ENCODE measurements at places on chromosomes 6 and 20.

DNA sequence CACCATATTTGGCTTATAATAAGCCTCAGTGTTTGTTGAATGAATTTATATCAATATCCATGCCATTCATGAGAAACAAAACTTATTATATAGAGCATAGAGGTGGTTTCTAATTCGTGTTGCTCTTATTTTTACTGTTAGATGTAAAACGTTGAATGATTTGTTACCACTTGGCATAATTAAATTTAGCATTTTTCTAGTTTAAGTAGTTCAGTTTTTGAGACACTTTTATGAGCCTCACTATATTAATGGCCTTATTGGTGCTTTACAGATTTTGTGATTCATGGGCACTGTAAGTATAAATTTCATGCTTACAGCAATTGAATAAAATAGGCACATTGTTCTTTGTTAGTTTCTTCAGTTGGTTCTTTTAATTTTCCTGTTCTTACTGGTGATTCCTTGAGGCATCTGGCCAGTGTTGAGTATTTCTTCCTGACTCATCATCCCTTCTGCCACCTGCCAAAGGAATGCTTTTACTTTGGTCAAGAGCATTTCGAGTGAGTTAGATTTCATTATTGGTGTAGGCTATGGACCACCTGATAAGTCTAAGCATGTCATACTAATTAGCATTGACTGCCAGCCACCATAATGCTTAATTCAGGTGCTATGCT is 34.8 kb downstream of the CDKAL1 start:
- DNase-seq = no peak

DNA sequence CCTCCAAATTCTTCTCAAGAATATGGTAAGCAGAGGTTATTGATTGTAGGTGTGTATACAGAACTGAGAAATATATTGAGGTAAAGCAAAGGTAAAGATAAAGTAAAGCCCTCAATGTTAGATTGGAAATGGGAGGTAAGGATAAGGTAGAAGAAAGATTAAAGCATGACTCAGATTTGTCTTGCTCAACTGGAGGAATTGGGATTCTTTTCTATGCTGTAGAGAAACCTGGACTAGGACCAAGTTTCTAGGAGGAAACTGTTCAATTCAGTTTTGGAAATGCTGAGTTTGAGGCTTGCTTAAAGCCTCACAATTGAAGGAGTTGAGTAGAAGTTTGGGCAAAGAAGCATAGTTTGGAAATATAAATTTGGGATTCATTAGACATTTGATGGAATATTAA is 634.0 kb upstream of the PTCHD4 start:
- no peak for DNase-seq

DNA sequence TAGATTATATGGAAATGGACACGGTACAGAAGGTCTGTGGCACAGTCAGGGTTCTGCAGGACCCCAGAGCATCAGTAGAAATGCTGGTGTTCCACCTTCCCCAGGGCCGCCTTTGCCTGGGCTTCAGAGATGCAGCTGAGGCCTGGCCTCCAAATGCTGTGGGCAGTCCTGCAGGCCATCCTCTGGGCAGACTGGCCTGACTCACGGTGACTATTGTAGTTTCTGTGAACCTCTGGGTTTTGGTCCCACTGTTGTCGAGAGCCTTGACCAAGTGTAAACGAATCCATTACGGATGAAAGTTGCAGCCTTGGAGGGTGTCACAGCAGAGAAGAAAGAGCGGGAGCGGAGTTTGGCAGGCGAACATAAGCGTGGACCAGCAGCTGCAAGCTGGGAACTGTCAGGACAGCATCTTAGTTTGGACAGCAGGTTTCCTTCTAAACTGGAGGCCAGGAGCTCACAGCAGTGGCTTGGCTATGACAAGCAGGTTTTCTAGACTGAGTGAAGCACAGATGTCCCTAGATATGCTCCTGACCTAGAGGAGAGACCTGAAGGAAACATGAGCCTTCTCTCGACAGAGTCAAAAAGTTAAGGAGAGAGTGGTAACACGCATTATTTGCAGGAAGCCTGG is 46.2 kb upstream of the BCLAF1 start:
- no peak for DNase-seq

DNA sequence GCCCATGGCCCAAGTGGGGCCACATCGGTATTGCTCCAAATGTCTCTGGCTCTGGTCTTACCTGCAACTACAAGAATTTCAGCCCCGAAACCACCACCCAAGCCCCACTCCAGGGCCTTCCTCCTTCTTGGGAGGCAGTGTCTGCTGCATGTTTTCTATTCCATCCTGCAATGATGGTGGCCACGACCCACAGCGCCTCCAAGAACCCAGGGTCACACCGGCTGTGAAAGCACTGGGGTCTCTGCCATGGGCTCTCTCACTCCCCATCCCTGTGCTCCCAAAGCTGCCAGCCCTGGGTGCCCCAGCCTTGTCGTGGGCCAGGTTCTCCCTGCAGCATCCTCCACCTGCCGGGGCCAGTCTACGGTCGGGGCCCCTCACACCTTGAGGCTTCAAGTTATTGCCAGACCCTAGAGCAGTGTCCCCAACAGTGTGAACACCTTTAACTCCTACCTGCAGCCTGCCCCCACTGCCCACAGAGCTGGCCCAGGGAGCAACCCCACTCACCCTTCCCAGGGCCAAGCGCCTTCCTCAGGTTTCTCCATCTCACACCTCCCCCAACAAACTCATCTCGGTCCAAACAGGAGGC is 115.4 kb downstream of the JPH2 start:
- no peak for DNase-seq

DNA sequence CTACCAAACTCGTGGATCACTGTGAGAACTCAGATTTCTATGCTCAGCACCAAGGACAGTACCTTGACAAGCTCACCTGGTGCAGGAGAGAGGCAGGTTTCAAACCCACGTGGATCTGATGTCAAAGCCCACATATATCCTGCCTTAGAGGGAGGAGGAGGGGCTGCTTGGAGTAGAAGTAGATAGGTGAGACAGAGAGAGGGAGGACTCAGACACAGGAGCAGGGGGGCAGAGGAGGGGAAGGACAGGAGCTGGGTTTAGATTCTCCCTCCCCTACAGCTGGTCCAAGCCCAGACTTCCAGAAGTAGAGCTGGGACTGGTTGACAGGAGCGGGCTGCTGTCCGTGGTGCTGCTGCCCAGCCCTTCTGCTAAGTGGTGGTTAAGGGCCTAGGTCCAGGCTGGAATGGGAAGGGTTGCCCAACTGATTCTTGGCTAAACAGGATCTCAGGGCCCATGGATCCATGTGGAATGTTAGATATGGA is 77.5 kb downstream of the CDH22 start:
- peak; percentile 10 for DNase-seq

- DNase-seq = no peak
Observed at GRCh38 chr6:93624408-93624807, 205.0 kb upstream of the EPHA7 start.

- no peak for DNase-seq
Observed at GRCh38 chr6:90978046-90978445, 391.2 kb upstream of the MAP3K7 start.

GRCh38 chr20:59323731-59324130 is 23.3 kb downstream of the EDN3 start:
- no peak for DNase-seq

- DNase-seq = no peak
Observed at GRCh38 chr6:84576029-84576428, 188.4 kb downstream of the TBX18 start.

DNA sequence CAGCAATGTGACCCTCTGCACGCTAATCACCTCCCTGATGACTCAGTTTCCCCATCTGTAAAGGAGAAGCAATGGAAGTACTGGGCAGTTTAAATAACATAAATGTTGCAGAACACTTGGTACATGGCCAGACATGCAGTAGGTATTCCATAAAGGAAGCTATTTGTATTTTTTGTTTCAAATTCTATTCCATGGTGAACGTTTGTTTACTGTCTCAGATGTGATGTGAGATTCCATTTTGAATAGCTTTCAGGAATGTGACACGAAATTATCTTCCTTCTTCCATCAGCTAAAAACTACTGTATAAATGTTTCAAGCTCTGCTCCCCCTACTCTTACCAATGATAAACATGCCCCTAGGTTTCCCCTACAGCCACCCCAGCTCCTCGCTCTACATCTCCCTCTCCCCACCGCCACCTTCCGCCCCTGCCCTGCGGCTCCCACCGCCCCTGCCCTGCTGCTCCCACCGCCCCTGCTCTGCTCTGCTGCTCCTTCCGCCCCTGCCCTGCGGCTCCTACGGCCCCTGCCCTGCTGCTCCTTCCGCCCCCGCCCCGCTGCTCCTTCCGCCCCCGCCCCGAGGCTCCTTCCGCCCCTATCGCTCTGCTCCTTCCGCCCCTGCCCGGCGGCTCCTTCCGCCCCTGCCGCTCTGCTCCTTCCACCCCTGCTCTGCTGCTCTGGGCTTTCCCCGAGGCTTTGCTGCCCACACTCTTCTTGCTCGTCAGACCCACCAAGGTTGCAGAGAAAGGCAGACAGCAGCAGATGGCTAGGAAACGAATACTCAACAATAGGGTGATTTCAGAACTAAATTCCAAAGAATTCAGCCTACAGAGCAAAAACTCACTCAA is 78.9 kb downstream of the THBS2 start:
- no peak for DNase-seq

GRCh38 chr6:88072462-88072861 is 24.8 kb downstream of the SPACA1 start:
- DNase-seq = no peak

DNA sequence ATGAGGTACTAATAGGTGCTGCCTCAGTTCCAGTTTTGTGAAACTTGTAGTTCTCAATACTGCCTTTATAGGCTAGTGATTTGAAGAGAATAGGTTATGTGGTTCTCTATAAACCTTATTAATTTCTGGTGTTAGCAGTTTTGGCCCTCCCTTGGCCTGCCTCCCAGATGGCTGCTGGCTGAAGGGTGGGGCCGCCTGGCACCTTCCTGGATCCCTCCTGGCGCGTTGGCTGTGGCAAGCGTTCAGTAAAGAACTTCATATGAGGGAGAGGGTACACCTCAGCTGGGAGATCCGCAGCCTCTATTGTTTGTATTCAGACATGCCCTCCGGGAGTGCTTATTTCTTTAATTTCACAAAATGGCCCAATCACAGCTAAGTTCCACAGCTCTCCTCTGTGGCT is 51.9 kb downstream of the FAM120B start:
- no peak for DNase-seq

DNA sequence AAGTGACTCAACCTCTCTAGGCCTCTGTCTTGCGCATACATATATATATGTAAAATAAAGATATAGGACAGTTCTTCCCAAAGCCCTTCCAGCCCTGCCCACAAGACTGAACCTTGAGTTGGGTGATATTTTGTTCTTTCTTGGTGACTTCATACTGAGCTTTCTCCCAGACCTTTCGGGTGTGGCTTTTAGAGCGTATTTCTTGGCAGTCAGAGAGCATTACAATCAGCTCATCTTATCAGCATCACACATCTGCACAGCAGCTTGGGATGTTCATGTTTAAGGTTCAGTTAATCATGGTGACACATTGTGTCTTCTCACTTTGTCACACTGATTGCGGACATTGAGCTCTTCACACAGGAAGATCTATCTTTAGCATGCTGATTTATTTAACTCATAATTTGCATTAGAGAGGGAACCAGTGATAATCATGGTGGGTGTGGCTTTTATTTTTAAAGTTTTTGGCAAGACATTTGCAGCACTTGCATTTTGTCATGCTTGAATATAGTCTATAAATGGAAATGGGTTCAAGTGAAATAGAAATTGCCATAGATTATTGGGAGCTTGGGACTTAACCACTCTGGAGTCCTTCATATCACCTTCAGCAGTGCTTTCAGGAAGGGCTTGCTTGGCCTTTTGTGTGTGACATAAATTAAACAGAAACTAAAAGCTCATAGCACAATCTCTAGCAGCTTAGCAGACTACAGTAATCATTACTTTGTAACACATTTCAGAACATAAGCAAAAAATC is 8.3 kb downstream of the KIF3B start:
- no peak for DNase-seq

- DNase-seq = no peak
Observed at GRCh38 chr20:63765902-63766301, 26.3 kb downstream of the SLC2A4RG start.

DNA sequence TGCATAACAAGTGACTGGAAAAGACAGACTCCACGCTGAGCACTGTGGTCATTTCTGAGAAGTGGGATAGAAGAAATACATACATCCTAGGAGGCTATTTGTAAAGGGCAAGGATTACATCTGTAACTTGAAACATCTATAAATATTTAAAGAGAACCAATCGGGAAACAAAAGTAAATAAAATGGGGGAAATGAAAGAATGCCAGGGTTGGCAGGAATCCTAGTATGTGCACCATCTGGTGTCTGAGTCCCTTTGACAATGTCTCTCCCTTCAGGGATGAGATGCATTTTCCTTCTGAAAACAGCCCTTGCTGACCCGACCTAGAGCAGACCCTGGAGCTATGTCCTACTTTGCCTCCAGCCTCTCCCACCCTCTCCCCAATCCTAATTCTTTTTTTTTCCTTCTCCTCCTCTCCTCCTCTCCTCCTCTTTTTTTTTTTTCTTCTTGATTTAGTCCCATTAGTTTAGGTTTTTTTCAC is 53.2 kb downstream of the VSTM2L start:
- DNase-seq = no peak

DNA sequence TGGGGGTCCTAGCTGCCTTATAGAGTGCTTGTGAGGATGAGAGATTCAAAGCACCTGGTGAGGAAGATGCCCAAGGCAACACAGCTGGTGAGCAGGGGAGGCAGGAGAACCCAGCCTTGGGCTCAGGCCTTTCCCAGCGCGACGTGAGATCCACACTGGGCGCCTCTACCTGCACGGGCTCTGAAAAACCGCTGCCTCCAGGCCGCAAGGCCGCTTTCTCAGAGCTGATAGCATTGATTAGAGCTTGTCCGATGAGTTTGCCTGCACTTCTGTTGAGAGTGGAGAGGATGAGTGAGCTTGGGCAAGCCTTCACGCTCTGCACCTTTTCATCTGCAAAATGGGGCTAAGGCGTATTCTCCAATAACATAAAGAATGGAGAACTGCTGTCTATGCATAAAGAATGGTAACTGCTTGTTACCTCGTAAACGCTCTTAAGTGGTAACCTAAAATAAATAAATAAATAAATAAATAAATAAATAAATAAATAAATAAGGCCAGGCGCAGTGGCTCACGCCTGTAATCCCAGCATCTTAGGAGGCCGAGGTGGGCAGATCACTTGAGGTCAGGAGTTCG is 916 bp downstream of the PABPC1L start:
- DNase-seq = no peak

DNA sequence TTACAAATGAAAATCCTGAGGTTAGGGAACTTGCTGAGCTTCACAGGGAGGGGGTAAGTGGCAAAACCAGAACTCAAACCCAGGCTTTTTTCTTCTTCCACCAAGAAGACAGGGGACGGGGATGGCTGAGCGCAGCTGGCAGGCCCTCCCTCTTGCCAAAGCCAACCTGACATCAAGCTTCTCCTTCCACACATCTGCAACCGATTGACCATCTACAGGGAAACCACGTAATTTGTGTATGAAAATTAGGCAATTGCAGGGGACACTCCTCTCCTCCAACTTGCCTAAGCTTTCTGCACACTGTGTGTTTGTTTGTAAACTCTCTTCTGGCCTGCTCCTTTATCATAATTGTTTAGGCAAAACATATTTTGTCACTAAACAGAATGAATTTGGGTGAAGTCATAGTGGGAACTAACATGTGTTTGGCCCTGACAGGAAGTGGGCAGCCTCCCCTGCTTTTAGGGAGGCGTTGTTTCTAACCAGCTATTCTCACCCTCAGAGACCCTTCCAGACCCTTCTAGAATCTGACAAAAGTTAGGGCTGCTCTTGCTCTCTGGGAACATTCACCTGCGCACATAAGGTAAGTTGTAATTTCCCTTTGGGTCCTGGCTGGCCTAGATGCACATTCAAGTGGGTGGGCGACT is 18.9 kb downstream of the ZNF831 start:
- DNase-seq = peak; percentile 35
